Upper lobe of right lung (tissue), 1 donor: ENCODE measurements at places on chromosomes 12 and 14. TPM values are rescaled to one million over a fixed set of nuclear protein-coding genes. Genes with fewer than 3 reads are reported as not detected.

Gene TMEM179
- not detected for total RNA-seq

DNA sequence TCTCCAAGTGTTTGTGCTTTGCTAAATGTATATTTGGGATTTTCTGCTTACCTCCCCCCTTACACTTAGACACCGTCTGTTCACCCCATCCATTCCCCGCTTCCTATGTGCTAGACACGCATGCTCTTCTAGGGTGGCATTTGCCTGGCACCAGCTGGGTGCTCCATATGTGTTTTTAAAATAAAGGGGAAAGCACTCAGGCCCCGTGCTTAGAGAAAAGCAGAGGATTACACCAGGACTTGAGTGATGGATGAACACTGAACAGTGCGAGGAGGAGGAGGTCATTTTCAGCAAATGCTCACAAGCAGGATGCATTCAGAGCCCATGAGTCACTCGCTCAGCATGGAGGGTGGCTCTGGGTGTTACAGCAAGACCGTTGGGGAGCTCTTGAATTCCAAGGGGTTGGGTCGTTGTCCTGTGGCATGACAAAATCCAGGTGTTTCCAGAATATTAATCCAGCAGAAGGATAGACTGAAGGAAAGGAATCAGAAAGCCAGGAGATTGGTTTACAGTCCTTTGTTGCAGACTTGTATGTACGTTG lies 2.9 kb upstream of the BDKRB1 start:
- no peak for DNase-seq

DNA sequence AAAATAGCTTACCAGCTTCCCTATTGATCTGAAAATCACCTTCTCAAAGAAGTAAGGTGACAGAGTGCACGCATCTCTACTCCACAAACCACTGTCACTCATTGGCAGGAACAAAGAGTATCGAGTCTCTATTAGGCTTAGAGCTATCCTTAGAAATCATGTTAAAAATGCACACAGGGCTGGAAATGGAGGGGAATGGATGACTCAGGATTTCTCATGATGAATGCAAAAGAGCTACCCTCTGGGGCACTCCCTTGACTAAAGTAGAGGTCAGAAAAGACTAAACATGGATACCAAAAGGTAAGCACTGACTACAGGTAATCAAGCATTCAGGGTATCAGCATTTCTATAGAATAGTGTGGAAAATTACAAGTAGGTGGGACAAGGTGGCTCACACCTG lies 96.1 kb upstream of the ANO4 start:
- DNase-seq, result no peak

DNA sequence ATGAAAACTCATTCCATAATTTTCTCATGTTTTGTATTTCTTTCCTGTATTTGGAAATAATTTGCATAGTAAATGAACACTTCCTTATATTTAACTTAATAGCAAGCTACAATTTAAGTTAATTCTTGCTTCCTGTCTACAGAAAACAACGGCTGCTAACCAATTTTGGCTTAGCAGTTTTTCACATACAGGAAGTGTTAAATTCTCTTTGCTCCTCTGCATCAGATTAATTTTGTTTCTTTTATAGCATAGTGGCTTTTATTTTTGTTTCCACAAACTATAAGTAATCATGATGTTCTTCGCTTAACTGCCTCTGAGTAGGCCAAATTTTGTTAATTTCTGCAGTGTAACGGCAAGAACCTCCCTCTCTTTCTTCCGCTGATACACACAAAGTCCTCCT lies 182.9 kb downstream of the ALX1 start:
- DNase-seq, result no peak

GRCh38 chr12:1819050-1819449 lies 1.3 kb upstream of the LRTM2 start:
- DNase-seq, result no peak

Gene GUCY2C
- total RNA-seq, result not detected

DNA sequence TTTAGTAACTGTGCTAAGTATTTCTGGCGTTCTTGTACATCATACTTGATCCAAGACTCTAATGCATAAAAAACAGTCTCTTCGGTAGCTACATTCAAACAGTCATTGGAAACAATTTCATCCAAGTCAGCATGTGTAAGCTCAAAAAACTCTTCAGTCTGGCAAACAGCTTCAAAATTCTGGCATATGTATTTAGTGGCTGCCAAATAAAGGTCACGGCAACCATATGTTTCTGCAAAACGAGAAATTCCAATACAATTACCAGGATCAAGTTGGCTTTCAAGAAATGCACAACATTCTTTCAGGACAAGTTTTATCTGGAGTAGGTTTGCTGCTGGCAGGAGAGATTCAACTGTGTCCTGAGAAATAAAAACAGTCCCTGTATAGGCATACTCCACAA lies 16.5 kb downstream of the KLHL28 start:
- DNase-seq, result no peak
